ENCODE measurements at places on chromosomes 4 and X.

- no peak for DNase-seq
Observed at GRCh38 chrX:18894156-18894555, 89.8 kb downstream of the PHKA2 start.

GRCh38 chrX:10457092-10457491, 163.3 kb downstream of the MID1 start:
- no peak for DNase-seq

GRCh38 chrX:37348231-37348970, 763 bp upstream of the PRRG1 start:
- no peak for DNase-seq

GRCh38 chrX:107477406-107477805, 28.0 kb downstream of the FRMPD3 start:
- DNase-seq: no peak

GRCh38 chr4:117378942-117379341, 293.6 kb upstream of the TRAM1L1 start:
- DNase-seq: no peak

DNA sequence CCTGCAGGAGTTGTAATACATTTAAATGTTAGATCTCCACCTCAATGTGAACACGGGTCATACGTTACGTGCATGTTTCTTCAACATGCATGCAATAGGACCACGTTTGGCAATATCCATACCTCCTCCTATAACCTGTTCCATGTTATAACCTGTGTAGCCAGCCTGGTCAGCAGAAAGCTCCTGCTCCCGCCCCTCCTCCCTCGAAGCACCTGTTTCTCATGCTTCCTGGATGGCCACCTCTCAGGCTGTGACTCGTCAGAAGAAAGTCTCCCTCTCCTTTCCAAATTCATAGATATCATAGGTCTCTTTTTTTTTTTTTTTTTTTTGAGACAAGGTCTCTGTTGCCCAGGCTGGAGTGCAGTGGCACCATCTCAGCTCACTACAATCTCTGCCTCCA, 96.5 kb downstream of the HMX1 start:
- no peak for DNase-seq

DNA sequence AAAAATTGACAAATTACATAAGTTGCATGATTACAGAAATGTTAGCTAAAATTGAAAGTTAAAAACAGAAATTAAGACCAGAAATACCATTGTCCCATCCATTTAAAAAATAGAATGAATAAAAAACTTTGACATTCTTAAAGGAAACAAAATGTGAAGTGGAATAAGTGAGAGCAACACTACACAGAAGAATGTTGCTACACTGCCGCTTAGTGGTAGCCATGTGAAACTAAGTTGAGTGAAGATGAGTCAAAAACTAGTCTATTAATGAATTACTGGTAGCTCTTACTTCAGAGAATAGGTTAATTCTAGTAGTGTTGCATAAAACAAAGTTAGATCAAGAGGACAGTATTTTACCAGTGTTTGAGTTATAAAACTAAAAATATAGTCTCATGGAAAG, 571.0 kb upstream of the KLHL4 start:
- no peak for DNase-seq

DNA sequence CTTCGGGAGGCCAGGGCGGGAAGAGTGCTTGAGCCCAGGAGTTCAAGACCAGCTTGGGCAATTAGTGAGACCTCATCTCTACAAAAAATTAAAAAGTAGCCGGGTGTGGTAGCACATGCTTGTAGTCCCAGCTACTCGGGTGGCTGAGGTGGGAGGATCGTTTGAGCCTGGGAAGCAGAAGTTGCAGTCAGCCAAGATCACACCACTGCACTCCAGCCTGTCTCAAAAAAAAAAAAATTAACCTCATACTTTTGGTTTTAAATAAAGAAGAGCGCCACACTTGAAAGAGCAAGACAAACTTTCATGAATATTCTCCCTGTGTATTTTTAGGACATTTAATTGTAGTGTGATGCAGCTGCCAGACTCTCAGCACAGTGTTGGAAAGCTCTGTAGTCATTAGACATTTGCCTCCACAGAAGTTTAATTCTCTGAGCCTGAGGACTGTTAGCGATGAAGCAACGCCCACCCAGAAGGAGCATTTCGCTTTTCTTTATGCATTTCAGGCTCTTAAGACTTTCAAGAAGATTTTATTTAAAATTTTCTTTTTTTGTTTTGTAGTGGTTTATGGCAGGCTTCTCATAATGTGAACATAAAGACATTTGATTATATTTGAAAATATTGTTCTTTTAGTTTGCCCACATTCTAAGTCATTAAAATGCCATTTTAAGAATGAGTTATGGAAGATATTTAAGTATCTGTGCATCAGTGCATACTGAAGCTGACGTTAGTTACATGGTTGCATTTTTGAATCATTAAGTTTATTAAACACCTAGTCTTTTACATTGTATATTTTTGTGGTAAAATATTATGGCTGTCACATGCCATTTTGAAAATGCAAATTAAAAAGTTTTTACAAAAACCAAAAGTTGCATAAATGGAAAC, 45.8 kb downstream of the DCLK2 start:
- no peak for DNase-seq

GRCh38 chr4:56080384-56080783, 131.6 kb downstream of the CEP135 start:
- no peak for DNase-seq

DNA sequence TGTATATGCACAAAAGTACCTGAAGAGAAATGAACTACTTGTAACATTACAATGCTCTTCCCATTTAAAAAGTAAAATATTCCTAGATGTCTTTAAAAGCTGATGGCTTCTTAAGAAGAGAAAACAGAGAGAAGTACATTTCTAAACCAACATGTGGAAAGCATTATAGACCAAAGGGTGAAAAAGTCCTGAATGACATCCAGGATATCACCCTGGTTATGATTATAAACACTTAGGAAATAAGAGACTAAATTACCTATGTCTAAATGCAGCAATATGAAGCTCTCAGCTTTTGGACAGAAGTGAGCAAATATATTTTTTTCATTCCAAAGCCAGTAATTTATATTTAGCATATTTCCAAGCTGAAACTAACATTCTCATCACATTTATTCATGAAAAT, 21.7 kb upstream of the EGFL6 start:
- DNase-seq: no peak

DNA sequence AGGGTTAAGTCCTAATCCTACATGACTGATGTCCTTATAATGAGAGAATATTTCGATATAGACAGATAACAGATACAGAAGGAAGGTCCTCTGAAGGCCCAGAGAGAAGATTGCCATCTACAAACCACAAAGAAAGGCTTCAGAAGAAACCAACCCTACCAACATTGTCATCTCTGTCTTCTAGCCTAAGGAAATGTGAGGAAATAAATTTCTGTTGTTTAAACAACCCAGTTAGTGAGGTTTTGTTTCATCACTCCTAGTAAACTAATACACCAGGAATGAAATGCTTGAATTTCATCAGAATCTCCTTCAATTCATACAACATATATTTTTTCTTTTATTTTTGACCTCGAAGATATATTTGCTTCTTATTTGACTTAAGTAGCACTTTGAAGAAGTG, 1527.8 kb downstream of the STIM2 start:
- DNase-seq: no peak

DNA sequence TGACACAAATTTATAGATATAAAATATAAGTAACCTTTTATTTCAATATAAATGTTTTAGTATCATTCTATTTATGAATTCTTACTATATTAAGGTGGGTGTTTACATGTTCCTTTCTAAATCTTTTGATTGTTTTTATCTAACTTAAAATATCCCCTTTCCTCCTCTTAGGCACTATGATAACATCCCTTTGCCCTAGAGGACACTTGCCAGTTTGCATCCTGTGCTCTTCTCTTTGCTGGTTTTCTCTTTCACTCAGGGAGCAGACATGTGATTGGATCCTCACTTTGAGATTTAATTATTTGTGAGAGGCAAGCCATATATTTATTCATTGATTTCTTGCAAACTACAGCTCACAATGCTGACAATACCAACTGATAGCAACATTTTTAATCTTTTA, 16.2 kb downstream of the LRIT3 start:
- DNase-seq: no peak

GRCh38 chr4:168099195-168099594, 6.9 kb downstream of the ANXA10 start:
- DNase-seq: no peak

- no peak for DNase-seq
Observed at GRCh38 chrX:48086082-48086481, 14.6 kb upstream of the ZNF630 start.

DNA sequence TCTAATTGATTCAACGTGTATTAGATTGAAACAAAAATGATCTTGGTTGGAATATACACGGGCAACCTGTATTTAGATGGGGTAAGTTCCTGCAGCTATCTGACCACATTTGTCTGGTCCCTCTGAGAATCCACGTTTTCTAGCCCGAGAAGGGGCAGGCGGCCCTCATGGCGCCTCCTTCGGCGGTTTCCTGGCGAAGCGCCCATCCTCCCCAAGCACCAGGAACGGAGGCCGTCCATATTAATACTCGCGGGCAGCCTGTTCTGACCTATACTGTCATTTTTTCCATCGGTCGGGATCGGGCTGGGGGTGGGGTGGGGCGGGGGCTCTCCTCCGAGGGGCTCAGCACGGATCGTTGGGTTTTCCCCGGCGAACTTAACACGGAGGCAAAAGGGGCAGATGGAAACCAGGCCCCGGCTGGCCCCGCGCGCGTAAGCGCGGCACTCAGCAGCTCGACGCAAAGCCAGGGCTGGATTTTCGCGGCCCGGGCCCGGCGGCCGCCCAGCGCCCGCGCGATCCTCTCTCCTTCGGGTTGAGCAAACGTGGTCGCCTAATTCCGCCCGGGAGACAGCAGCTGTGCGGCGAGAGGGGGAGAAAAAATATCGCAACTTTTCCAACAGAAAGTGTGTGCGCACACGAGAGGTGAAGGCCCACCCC, 77.2 kb upstream of the BCOR start:
- no peak for DNase-seq

DNA sequence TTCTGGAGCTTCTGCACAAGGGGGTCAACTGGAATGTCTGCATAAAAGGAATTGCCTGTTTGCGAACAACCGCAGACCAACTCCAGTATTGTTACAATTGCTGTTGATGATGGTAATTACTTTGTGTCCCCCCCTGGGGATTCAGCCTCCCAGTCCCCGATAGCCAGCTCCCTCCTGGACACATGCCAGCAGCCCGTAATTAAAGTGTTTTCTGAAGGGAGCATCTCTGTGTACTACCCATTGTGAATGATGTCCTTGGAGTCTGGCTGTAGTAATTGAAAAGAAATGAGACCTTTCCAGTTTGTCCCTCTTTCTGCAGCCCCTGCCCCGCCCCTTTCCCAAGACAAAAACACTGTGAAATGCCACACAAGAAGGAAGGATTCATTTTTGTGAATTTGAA, 377.1 kb upstream of the LCORL start:
- no peak for DNase-seq

DNA sequence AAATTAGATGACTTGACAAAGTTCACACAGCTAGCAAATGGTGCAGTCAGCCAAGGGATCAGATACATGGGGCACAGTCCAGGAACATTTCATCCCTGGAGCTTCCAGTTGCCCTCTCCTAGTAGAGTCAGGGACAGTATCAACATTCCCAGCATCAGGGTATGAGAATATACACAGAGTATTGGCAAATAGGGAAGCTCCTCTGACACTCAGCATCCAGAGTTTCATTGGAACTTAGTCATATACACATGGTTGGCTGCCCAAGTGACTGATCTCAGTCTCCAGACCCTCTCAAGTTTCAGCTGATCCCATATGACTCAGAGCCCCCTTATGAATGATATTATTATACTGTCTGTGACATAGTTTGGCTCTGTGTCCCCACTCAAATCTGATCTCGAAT, 13.7 kb upstream of the KCTD8 start:
- no peak for DNase-seq

GRCh38 chr4:123495530-123495929, 98.9 kb downstream of the SPRY1 start:
- DNase-seq: no peak

- no peak for DNase-seq
Observed at GRCh38 chr4:76802236-76803021, 95.5 kb downstream of the SOWAHB start.

DNA sequence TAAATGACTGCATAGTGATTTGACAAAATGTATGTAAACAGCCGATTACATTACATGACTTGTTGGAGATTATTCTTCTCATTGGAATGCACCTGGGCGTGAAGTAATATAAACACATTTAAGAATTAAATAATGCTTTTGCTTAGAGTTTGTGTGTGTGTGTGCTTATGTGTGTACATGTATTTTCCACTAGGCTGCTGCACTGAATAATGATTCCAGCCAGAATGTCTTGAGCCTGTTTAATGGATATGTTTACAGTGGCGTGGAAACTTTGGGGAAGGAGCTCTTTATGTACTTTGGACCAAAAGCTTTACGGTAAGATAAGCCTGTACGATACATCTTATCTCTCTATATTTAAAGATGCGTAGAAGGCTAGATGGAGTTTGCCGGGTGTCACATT, 12.6 kb downstream of the NEIL3 start:
- DNase-seq: no peak

GRCh38 chr4:46839128-46839527, 69.9 kb downstream of the COX7B2 start:
- no peak for DNase-seq

GRCh38 chr4:98110214-98110613, 33.1 kb downstream of the STPG2 start:
- DNase-seq: no peak

- no peak for DNase-seq
Observed at GRCh38 chr4:78578674-78579425, 27.3 kb downstream of the ANXA3 start.

DNA sequence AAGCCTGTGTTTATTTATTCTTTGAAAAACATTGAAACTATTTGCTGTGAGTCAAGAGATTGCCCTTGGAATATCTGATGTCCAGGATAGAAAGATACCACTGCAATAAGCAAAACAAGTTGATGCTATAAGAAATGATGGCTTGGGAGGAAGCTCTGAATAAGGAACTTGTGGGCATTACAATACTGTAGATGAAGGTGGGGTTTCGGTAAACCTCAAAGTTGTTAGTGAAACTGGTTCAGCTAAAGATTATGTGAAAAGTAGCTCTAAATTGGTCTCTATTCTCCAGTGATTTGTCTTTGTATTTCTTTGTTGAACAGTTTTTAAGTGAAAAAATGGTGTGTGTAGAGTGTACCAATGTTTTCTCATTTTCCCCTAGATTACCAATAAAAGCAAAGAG, 128.7 kb downstream of the AKAP4 start:
- no peak for DNase-seq

GRCh38 chr4:29588617-29589016, 1131.6 kb upstream of the PCDH7 start:
- DNase-seq: no peak

GRCh38 chr4:70709611-70710205, 12.1 kb upstream of the RUFY3 start:
- DNase-seq: no peak

DNA sequence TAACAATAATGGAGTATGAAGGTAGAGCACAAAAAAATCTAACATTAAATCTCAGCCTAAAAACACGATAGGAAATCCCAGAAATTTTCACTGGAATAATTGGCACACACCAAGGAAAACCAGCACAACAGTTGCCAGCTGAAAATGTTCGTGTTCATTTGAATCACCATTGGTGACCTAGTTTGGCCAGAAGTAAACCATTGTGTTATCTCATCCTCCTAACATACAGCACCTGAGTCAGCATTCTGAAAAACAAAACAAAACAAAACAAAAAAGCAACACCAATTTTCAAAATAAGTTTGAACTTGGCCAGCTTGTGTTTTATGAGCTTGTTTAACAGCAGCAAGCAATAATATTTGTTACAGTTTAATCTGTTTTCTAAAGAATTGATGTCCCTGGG, 41.1 kb downstream of the UCHL1 start:
- DNase-seq: no peak

All from activated naive CD4-positive, alpha-beta T cell treated with anti-CD3 and anti-CD28 coated beads, Interleukin-2, amount 50 U/mL, for 72 hours (primary cell).